ENCODE measurements at places on chromosomes 11 and 22.

DNA sequence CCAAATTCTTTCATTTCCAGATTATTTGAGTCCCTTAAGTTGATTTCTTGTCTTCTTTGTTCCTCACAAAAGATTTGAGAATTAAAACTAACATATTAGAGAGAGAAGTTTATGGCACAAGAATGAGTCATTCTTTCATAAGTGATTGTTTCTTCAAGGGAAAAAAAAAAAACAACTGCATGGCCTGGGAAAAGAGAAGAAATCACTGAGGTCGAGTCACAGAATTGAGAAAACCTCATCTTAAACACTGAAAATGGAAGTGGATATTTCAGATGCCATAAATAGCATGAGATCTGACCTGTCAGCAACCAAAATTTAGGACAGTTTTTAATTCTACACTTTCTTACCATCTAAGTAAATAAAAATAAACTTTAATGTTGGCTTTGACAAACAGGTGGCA is 87.2 kb downstream of the CWF19L2 start:
- peak; percentile 21 for DNase-seq

GRCh38 chr22:50213263-50213662 is 12.5 kb downstream of the SELENOO start:
- DNase-seq: no peak

GRCh38 chr22:49975543-49976389 is 15.2 kb downstream of the PIM3 start:
- peak; percentile 16 for DNase-seq

DNA sequence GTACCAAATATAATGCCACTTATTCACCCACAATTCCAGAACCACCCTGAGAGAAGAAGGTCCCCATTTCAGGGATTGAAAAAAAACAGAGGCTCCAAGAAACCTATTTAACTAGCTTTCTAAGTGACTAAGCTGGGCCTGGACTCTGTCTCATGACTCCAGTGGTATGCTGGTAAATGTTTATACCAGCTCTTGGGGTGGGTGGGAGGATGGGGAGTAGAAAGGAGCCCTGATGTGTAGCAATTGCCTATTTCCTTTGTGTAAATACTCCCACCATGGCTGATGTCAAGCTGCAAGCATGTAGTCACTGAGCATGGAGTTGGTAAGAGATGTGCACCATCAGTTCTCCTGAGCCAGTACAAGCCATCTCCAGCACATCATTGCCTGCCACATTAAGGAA is 2.8 kb downstream of the PRG3 start:
- no peak for DNase-seq

DNA sequence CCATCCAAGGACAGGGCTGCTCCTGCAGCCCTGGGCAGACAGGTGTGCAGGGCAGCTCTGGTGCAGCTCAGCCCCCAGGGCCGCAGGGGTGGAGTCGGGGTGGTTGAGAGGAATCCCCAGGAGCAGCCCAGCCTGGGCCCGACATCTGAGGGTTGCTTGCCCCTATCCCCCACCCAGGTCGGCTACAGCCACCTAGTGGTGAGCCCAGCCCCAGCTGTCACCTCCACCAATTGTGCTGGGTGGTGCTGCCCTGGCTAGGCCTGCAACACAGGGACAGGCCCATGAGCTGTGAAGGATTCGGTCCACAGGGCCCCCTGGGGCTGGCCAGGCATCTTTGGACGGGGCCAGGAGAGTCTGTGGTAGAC is 29.6 kb downstream of the RTN4R start:
- DNase-seq: no peak
